ENCODE measurements at places on chromosomes 11 and 22.

DNA sequence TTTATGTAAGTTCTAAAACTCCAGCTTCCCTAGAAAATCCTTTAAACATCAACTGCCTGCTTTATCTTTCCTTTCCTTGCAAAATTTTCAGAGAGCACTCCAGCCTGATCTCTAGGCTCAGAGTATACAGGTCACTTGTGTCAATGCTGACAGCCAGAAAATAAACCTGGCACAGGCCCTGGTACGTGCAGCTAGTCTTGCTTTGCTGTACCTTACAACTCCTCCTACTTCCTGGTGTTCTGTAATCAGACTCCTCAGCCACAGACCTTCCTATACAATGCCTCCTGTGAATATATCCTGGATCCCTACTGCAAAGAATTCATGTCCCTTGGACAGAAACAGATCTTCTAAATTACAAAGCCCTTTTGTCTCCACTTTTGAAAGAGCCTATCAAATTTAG lies 24.2 kb upstream of the TMEM123 start:
- DNase-seq = no peak

GRCh38 chr22:38758276-38758945 lies 2.6 kb upstream of the SUN2 start:
- no peak for DNase-seq

GRCh38 chr11:126751242-126751641 lies 249.3 kb downstream of the KIRREL3 start:
- no peak for DNase-seq

- no peak for DNase-seq
These were observed 4.6 kb downstream of the CDPF1 start for GRCh38 chr22:46245511-46245910.

- DNase-seq = no peak
These were observed 12.4 kb downstream of the ANO9 start for GRCh38 chr11:429391-429790.

DNA sequence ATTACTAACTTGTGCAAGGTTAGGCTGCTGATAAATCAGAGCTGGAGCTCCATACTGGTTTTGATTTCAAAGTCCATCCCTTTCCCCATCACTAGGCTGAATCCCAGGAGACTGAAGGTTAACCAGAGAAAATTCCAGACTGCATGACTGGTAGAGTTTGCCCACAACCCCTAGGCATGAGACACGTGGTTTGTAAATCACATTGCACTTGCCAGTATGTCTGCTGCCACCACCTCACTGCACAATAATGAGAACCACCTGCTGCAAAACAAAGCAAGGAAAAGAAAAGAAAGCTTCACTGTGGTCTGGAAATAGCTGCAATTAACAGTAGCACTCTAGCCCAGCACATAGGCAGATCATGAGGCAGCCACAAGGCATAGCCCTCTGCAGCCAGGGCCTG lies 67.6 kb upstream of the NTM start:
- no peak for DNase-seq

GRCh38 chr11:129992161-129992944 lies 10.3 kb downstream of the PRDM10 start:
- peak; percentile 45 for DNase-seq

GRCh38 chr22:20904008-20904979 lies 12.9 kb upstream of the CRKL start:
- DNase-seq = peak; percentile 21

GRCh38 chr11:48020092-48020755 lies 39.9 kb downstream of the PTPRJ start:
- DNase-seq = no peak

DNA sequence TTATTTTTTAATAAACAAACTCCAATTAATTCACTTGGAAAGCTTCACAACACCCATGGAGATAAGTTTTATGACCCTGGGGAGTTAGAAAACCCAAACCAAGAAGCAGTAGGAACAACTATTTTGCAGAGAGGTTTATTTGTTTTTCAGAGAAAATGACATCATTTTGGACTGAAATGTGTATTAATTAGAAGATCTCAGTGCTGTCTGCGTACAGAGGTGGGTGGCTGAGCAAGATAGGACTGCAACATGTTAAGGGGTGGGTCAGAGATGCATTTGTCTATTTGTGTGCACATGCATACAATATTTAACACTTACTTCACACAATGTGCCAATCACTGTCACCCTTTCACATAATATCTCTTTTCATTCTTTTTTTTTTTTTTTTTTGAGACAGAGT lies 1.1 kb downstream of the SCGB1A1 start:
- no peak for DNase-seq

GRCh38 chr22:24937114-24937513 lies 9.4 kb downstream of the LHFPL7 start:
- DNase-seq = peak; percentile 24

- DNase-seq = no peak
These were observed 14.8 kb upstream of the MUC5B start for GRCh38 chr11:1208144-1208393.

- DNase-seq = no peak
These were observed 575.9 kb downstream of the METTL15 start for GRCh38 chr11:28684011-28684586.

- DNase-seq = no peak
These were observed 101.6 kb downstream of the CHST1 start for GRCh38 chr11:45563810-45564209.

- no peak for DNase-seq
These were observed 10.0 kb downstream of the PRR33 start for GRCh38 chr11:1881442-1882264.

- DNase-seq = no peak
These were observed 77.4 kb upstream of the BLID start for GRCh38 chr11:122193457-122193856.

DNA sequence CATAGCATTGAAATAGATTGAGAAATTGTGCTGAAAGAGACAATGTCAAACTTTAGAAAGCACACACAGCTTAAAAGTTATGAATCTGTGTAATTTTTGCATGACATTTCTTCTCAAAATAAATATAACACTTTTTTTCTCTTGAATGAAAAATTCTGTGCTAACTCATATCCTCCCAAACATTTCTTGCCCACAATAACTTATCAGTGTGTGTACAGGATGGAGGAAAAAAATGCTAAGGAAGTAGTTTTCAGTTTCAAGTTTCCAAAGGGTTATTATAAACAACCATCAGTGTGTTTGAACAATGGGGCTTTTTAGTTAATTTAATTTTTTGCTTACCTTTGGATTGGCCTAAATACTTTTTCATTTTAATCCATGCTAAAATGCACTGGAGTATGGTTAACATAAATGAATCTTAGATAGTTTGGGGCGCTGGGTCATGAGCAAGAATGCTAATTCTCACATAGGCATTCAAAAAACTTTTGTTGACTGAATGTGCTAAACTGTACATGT lies 82.9 kb upstream of the ARHGAP20 start:
- DNase-seq = no peak

DNA sequence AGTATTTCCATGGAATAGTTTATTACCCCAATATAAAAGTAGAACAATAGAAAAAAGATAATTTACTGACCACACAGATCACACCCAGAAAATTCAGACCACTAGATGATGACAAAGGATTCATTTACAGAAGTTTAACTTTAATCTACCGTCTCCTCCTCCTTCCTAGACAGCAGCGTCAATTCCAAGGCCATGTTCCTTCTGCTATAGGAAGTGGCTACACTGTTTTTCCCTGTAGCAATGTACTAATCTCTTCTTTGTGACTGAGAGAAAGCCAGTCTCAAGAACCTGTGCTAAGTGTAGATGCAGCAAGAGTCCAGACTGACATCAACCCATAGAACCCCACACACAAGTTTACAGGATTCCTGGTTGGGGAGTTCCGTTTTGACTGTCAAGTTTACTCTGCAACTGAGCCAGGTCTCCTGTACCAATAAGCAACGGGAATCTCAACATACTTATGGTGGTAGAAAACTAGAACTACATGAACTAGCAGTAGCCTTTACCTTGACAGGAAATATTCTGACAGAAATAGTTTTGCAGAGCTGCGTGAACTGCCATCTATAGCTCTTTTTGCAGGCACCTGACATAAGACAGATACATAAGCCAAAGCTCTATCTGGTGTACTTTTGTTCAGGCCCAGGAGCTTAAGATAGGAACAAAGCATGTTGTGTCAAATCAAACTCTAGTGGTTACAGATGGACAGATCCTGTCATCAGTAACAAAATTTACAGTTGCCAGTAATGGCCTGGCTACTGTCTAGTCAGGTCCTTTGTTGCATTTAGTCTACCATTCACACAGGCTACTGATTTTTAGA lies 42.9 kb downstream of the MRTFA start:
- no peak for DNase-seq

GRCh38 chr11:104803776-104804175 lies 94.5 kb downstream of the CASP12 start:
- no peak for DNase-seq

GRCh38 chr11:47376525-47377371 lies 1.6 kb downstream of the SPI1 start:
- no peak for DNase-seq

- no peak for DNase-seq
These were observed 236.2 kb downstream of the C11orf87 start for GRCh38 chr11:109658190-109658589.

GRCh38 chr22:37930270-37930951 lies 23.0 kb downstream of the C22orf23 start:
- no peak for DNase-seq

- DNase-seq = no peak
These were observed 99.8 kb downstream of the STIM1 start for GRCh38 chr11:3955299-3955665.

- DNase-seq = peak; percentile 84
These were observed 26.0 kb upstream of the TCF20 start for GRCh38 chr22:42296381-42296853.

- peak; percentile 81 for DNase-seq
These were observed 46.3 kb upstream of the WNT11 start for GRCh38 chr11:76252631-76253070.

DNA sequence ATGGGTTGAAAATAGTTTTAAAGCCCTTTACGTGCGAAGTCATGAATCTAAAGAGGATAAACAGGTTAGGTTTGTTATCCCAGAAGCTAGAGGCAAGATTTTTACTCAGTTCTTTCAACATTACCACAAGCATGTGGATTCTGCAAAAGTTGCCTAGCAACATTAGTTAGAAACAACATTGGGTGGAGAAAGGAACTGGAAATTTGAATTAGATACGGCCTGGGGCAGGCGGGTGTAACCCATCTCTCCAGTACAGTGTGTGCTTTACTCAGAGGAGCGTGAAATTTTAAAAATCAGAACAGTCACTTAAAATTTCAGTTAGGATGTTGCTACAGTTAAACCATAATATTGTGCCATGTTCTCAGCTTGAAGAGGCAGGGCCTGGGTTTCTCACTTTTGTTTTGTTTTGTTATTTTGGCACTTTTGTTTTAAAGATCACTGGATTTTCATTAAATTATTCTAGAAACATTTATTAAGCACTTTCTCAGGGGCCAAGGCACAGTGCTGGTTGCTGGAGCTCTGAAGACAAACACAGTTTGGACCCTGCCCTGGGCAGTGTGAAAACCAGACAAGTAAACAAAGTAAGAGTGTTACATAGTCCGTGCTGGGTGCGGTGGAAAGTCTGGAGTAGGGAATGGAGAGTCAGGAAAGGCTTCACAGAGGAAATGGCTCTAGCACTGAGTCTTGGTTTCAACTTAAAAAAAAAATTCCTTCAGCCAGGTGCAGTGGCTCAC lies 4.4 kb upstream of the WEE1 start:
- no peak for DNase-seq

DNA sequence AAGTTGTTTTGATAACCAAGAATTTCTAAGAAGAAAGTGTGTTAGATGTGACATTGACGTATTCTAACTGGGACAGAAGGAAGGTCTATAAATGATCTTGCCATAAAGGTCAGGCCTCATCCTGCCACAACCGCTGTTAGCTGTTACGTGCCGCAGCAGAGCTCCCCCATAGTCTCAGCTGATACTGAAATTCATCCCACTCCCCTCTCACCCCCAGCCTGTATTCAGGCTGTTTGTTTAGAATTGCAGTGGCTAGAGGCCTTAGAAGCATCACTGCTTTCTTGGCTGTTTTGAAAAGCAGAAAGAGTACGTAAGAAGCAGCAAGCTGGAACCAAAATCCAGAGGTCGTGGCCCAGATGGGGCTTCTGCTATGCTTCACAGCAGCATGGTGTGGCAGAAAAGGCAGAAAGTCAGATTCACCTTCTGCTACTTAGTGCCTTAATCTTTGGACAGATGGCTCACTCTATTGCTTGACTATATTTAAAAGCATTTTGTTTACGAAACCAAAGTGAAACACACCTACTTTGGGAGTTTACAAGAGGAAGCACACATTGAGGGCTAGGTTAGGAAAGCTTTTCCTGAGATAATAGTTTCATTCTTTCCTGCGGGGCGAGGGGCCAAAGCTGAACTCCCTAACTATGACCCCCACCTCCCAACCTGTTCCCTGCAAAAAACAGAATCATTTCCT lies 950 bp upstream of the LAYN start:
- peak; percentile 80 for DNase-seq

- DNase-seq = no peak
These were observed 429 bp downstream of the PGGHG start for GRCh38 chr11:289398-289711.

DNA sequence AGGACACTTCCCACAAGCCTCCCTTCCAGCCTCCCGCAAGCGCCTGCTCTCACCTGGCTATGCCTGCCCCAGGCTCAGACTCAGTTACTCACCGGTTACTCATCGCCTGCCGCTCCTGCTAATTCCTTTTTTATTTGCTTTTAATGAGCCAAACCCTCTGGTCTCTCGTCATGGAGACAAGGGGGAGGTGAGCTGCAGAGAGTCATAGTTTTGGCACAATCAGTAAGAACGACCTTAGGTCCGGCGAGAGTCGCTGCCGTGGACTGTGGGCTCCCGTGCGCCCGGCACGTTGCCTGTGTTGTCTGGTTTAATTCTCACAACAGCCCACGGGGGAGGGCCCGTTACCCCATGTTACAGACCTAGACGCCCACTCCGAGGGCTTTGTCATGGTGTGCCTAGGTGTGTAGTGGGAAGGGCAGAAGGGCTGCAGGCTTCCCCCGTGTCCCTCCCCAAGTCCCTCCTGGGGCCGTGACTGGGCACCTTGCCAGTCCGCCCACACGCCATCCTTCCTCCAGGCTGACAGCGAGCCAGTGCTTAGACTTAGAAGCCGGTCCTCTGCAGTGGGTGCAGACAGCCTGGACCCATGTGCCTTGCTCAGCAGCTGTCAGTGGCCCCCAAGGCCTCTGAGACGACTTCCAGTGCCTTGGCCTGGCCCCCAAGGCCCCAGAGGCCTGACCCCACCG lies 42.2 kb downstream of the WNT7B start:
- DNase-seq = no peak

DNA sequence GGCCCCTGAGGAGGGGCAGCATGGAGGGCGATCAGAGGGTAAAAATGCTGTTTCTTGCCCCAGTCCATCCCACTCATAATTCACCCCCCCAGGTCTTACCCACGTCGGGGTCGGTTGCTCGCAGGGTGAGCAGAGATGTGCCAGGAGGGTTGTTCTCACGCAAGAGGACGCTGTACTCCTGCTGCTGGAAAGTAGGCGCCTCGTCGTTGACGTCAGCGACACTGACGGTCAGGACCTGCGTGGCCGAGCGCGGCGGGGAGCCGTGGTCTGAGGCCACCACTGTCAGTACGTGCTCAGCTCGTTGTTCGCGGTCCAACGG lies 10.3 kb upstream of the TPP1 start:
- DNase-seq = no peak

GRCh38 chr11:69339983-69340565 lies 46.1 kb downstream of the MYEOV start:
- no peak for DNase-seq

- no peak for DNase-seq
These were observed 20.0 kb downstream of the IRAG1 start for GRCh38 chr11:10673501-10674062.

- DNase-seq = peak; percentile 26
These were observed 54.8 kb upstream of the CAPRIN1 start for GRCh38 chr11:33996498-33997454.
